DND-41 (cell line): ENCODE measurements at places on chromosomes 16 and 17.

GRCh38 chr16:2092866-2093265 lies 42.8 kb downstream of the PKD1 start:
- no peak for DNase-seq

DNA sequence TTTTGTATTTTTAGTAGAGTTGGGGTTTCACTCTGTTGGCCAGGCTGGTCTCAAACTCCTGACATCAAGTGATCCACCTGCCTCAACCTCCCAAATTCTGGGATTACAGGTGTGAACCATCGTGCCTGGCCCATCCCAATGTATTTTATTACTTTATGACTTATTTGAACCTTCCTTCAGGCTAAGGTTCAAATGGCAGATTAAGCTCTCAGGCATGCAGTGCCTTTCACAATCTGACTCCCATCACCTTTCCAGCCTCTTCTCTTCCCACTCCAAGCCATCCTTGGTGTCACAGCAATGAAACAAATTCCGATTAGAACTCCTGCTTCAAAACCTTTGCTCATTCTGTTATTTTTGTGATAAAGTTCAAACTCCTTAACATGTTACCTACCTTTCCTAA lies 26.6 kb upstream of the YPEL2 start:
- DNase-seq = no peak

- no peak for DNase-seq
Observed at GRCh38 chr17:76485569-76485968, 15.7 kb downstream of the RHBDF2 start.

- DNase-seq = no peak
Observed at GRCh38 chr17:40915199-40915661, 22.2 kb downstream of the KRT23 start.
